ENCODE measurements at places on chromosomes 2 and 18. TPM values are rescaled to one million over a fixed set of nuclear protein-coding genes. Genes with fewer than 3 reads are reported as not detected.

The DNAH7 gene
- total RNA-seq: 0.20 TPM

The C2orf78 gene
- total RNA-seq: not detected

The DSC2 gene
- 0.58 TPM for total RNA-seq

The TGIF1 gene
- 26.5 TPM for total RNA-seq

The INPP5D gene
- 0.20 TPM for total RNA-seq

The QPCT gene
- total RNA-seq: 1.2 TPM

The NPPC gene
- not detected for total RNA-seq

GRCh38 chr2:3189076-3189591, 188.5 kb downstream of the EIPR1 start:
- no peak for DNase-seq

DNA sequence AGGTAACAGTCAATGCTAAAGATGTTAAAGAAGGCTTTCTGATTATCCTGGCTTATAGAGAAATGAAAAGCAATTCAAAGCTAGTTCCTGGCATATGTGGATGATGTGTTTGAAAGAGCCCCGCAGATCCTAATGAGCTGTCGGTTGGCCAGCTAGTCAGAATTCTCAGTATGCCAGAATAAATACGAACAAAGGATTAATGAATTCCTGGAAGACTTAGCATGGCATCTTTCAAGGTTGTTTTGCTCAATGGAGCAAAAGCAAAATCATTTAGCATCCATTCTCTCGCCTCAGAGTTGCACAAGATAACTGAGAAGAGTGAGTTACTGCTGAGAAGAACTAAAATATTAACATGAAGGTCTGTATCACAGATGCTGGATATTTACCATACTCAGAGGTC, 307.6 kb downstream of the RIT2 start:
- DNase-seq: no peak

GRCh38 chr2:234081970-234082822, 31.7 kb downstream of the SPP2 start:
- no peak for DNase-seq

- no peak for DNase-seq
Observed at GRCh38 chr2:98484652-98485452, 40.2 kb downstream of the INPP4A start.

GRCh38 chr2:36663295-36663694, 33.2 kb upstream of the VIT start:
- DNase-seq: no peak

DNA sequence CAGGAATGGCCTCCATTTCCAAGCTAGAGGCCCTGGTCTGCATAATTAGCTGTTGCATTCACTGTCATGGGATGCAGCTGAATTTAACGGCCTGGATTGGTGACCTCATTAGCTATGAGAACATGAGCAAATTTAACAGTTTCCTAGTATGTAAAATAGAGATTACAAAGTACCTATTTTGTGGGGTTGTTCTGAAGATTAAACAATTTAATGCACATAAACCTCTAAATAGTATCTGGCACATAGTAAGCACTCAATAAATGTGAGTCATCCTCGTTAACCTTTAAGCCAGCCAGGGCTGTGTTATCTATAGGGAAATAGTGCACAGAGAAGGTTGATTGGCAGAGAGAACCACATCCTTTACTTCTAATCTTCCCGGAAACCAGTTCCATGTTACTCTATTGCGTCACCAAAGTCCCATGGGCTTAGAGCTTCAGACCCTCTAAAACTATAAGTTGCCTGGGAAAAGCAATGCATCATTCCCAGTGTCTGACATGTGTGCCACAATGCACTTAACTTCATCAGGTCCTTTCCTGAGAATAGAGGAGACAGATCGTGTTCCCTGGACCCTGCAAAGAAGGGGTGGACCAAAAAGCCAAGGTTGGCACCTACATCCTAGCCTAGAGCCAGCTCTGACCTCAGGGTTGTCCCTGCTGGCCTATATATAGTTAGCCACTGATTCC, 196.5 kb downstream of the LNPK start:
- no peak for DNase-seq

DNA sequence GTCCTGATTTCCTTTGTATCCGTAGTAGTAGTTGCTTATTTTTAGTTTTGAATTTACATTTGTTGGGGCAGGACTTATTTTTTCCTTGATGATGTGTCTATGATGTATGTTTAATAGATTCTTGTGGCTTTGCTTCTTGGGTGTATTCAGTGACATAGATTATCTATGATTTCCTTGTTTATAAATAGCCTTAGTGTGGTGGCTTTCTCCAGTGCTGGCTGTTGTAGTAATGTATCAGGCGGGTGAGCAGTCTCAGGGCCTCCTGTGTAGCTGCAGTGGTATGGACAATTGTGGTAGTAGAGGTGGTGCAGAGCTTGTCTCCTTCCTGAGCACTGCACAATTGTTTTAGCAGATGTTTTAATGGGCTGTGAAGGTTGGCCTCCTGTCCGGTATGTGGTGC, 60.5 kb downstream of the SMCHD1 start:
- no peak for DNase-seq

All from chondrocyte (in vitro differentiated cells).